ENCODE measurements at places on chromosomes 7 and 10.

DNA sequence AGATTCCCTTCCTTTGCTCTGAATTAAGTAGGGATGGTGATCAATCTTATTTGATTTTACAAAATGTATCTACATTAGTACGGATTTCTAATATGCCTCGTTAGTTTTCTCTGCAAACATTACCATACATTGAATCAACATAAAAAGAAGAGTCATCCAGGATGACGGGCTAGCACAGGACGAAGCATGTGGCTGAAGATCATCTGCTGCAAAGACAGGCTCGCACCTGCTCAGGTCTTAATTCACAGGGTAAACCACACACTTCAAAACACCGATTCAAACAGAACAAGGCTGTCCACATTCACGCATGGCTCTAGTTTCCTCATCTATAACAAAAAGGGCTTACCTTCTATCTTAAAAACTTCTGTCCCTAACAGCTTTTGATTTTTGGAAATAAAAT is 323.0 kb downstream of the PARD3 start:
- no peak for DNase-seq

- DNase-seq: no peak
Measured at GRCh38 chr7:51262796-51263531, 53.6 kb downstream of the COBL start.

DNA sequence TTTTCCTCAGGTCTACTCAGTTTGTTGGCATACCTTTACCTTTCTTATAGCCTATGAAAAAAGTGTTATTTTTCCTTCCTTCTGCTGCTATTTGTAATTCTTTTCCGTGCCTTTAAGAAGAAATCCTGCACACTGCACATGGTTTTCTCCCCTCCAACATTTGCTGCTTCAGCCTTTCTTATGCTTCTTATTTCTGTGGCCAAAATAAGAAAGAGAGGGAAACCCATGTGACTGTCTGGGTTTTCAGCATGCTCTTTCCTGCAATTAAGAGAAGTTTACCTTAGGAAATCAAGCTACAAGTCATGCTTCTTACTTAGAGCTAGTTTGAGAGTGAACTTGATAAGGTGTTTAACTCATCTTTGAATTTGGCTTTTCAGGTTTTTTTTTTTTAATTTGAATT is 11.0 kb downstream of the TBC1D12 start:
- DNase-seq: no peak

DNA sequence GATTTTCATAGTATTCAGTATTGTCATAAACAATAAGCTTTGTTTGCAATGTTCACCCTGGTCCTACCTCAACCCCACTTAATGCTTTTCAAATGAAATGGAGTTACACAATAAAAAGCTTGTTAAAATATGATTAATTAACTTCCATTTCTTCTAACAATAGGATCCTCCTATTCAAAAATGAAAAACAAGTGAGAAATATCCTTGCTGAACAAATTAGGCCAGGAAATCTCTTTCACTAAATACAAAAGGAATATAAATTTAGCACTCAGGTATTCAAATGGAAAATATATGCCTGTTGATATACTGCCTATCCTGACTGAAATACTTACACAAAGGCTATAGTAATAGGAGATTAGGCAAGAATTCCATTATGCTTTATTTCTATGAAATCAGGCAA is 323.4 kb upstream of the GRM3 start:
- DNase-seq: no peak

GRCh38 chr10:132574783-132575319 is 37.3 kb downstream of the INPP5A start:
- DNase-seq: no peak

DNA sequence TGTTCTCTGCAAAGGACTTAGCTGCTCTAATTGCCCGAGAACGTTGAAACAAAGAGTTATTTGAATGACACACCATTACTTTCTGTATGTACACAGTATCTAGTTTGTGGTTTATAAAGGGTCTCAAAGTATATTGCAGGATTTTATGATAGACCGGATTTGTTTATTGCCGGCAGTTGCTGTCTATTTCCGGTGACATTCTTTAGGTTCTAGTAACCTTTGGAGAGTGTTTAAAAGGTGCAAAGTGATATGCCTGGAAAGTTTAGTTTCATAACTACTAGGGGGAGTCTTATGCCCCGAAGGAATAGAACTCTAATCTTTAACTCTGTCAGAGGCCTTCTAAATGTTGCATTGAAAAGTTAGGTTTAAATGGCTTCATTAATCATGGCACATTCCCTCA is 63.8 kb downstream of the PAPSS2 start:
- no peak for DNase-seq

DNA sequence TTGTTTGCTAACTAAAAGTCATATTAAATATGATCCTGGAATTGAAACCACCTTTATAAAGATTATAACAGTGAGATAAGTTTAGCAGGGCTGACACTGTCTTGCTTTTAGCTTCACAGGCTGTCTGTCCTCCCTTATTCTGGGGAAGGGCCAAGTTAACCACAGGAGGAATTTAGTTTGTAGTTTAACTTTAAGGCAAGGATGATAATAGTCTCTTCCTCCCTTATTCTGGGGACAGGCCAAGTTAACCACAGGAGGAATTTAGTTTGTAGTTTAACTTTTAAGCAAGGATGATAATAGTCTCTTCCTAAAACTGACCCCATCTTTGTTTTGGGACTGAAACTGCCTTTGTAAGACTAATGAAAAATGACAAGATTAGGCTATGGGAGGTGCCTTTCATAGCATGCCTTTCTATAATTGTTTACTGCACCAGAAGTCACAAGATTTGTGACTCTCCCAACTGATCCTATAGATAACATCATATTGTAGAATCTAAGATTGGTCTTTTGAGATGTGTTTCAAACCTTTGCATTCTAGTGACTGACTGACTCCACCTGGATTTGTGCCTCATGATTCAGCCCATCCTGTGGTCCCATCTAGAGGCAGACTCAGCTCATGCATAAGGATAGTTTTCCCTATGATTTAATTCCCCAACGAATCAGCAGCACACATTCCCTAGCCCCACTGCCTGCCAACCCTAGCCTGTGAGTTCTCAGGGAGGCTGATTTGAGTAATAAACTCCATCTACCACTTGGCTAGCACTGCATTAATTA is 212.0 kb downstream of the MAGI2 start:
- no peak for DNase-seq

DNA sequence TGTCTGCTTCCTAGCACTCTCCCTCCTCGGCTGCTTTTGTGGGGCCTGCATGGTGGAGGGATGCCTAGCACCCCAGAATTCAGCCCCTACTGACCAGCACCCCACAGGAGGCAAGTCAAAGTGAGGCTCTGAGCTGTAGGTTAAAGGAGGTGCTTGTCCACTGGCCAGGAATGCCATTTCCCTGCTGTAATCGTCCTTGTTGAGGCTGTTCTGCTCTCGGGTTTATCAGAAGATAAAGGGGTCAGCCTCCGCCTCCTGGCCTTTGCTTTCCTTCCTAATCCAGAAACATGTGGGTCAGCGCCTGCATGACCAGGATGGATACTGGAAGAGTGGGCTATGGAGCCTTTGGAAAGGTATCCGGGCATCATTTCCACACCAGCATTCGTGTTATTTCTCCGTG is 98.9 kb downstream of the MKI67 start:
- DNase-seq: no peak

DNA sequence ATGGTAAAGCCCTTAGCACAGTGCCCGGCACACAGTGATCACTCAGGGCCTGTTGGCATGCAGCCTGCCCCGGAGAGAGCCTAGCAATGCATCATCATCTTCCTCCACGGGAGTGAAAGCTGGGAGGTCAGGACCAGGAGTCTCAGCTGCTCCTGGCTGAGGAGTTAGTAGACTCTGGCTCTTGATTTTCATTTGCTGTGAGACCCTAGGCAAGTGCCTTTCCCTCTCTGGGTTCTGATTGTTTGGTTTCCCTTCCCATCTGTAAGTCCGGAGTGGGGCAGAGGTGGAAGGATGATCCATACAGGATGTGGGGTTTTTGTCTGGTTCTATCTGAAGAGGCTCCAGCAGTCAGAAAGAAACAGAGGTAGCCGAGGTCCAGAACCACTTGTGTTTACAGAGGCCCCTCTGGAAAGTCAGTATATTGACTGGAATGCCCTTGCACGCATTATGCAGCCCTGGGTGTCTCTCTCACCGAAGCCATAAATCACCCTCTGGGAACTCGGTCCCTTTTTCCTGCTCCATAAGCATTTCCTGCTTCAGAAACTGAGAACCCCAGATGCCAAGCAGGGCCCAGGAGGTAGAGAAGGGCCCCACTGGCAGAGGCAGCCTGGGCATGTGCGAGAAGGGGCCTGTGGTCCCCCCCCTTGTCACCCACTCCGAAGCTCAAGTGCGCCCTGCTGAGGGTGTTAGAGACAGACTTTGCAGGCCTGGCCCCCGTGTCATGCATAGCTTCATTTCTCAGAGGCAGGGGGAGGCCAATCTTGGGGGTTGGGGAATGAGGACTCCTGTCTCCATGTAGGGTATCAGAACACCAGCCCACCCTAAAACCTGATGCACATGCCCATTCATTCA is 8.5 kb downstream of the UNC5B start:
- DNase-seq: no peak

GRCh38 chr10:88555190-88555908 is 27.8 kb downstream of the RNLS start:
- DNase-seq: no peak

- DNase-seq: no peak
Measured at GRCh38 chr10:97826892-97827291, 22.8 kb upstream of the GOLGA7B start.

- no peak for DNase-seq
Measured at GRCh38 chr10:49025347-49025983, 85.8 kb upstream of the LRRC18 start.

DNA sequence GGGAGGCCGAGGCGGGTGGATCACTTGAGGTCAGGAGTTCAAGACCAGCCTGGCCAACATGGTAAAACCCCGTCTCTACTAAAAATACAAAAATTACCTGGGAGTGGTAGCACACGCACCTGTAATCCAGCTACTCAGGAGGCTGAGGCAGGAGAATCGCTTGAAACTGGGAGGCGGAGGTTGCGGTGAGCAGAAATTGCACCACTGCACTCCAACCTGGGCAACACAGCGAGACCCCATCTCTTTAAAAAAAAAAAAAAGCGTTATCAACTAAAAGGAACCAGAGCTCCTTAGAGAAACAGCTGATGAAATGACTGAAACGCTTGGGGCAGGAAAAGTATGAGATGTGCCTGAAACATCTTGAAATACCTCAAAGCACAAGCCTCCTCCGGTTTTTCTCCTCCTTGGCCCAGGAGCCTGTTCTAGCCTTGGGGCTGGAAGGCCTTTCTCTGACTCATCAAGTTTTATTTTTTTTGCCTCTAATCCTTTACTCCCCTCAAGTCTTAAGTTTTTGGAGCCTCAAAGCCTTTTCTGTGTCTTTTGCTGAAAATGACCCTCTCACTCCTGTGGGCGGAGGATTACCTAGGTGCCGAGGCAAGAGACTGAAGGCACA is 2.6 kb upstream of the METTL27 start:
- DNase-seq: no peak

DNA sequence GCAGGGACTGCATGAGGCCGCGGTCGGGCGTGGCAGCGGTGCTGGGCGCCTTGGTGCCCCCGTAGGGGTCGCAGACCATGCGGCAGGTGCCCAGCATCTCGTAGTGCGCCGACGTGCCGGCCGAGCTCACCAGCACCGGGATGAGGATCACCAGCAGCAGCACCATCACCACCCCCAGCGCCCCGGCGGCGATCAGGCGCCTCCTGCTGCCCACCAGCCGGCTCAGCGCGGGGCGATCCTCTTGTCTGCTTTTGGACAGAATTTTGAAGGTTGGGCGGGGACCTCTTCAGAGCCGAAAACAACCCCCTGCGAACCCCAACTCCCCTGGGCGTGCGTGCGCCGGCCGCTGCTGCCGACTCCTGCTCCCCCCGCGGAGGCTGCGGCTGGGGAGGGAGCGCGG is 779 bp downstream of the C1QL3 start:
- DNase-seq: no peak

GRCh38 chr7:11206177-11206899 is 232.7 kb downstream of the PHF14 start:
- DNase-seq: no peak

DNA sequence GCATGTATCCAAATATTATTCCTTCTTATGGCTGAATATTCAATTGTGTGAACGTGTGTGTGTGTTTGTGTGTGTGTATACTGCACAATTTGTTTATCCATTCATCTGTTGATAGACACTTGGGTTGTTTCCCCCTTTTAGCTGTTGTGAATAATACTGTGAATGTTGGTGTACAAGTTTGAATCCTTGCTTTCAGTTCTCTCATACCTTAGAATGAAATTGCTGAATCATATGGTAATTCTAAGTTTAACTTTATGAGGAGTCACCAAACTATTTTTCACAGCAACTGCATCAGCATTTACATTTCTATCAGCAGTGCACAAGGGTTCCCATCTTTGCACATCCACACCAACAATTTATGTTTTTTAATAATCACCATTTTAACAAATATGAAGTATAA is 86.9 kb upstream of the GATAD1 start:
- no peak for DNase-seq

DNA sequence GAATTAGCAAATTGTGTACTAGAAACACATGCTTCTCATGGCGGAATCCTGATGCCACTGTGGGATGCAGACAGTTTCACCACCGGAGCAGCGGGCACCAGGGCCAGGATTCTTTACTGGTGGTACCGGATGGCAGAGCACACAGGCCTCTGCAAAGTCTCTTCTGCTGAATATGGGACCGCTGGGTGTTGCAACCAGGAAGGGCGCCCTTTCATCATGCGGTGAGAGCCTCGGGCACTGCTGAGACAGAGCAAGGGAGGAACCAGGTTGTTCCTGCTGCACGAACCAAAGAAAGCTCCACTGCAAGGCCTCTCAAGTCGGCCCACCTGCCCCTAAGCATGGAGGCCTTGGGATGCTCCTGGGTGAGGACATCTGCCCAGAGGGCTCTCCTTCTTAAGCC is 57.0 kb upstream of the NMT2 start:
- DNase-seq: no peak

DNA sequence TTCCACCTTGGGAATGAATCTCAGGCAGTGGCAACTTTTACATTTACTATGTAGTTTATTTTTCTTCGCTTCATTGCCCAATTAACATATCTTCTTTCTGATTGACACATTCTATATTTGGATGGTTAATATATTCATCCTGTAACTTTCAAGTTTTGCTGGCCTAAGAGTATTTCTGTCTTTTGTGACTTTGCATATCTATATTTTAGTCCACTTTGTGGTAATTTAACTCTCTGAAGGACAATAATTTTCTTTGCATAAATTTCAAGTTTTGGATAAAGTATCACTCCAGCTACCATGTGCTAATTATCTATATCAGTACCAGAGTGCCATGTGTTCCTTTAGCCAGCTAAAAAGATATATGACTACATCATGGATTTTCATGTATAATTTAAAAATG is 151.5 kb upstream of the KAT6B start:
- DNase-seq: no peak

DNA sequence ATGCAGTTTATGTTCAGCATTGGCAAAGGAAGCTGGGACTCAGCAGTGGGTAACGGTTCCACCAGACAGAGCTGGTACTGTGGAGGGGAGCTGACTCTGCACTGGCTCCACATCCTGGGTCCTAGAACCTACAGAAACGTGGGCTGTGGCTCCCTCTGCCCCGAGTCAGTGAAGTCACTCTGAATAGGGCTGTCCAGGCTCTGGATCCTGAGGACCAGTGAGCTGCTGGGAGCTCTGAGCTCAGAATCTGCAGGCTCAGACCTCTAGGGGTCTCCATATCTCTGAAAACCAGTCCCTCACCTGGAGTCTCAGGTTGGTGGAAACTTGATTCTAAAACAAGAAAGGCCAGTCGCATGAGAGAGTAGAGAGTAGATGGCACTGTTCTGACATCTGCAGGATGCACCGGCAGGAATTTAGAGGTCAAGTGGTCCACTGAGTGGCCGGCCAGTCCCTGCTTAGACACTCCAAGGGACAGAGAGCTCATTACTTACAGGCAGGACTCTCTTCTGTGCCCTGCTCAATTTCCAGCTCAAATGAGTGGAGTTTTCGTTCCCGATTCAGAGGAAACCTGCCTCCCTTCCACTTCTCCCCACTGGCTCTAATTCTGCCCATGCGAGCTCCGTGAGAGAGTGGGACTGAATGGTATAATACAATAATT is 18.6 kb downstream of the NPFFR1 start:
- no peak for DNase-seq

Measured in activated CD4-positive, alpha-beta T cell treated with anti-CD3 and anti-CD28 coated beads, Interleukin-2, amount 50 U/mL, for 4 hours (primary cell).